ENCODE measurements at places on chromosomes 7 and 10.

GRCh38 chr7:46468753-46469356 is 547.8 kb upstream of the IGFBP3 start:
- DNase-seq, result no peak

- DNase-seq, result no peak
Measured at GRCh38 chr7:13036256-13036780, 348.9 kb downstream of the ARL4A start.

GRCh38 chr7:155466814-155467733 is 9.1 kb downstream of the EN2 start:
- no peak for DNase-seq

GRCh38 chr7:41170466-41170865 is 532.4 kb downstream of the INHBA start:
- no peak for DNase-seq
